ENCODE measurements at places on chromosomes 12 and 14. TPM values are rescaled to one million over a fixed set of nuclear protein-coding genes. Genes with fewer than 3 reads are reported as not detected.

DNA sequence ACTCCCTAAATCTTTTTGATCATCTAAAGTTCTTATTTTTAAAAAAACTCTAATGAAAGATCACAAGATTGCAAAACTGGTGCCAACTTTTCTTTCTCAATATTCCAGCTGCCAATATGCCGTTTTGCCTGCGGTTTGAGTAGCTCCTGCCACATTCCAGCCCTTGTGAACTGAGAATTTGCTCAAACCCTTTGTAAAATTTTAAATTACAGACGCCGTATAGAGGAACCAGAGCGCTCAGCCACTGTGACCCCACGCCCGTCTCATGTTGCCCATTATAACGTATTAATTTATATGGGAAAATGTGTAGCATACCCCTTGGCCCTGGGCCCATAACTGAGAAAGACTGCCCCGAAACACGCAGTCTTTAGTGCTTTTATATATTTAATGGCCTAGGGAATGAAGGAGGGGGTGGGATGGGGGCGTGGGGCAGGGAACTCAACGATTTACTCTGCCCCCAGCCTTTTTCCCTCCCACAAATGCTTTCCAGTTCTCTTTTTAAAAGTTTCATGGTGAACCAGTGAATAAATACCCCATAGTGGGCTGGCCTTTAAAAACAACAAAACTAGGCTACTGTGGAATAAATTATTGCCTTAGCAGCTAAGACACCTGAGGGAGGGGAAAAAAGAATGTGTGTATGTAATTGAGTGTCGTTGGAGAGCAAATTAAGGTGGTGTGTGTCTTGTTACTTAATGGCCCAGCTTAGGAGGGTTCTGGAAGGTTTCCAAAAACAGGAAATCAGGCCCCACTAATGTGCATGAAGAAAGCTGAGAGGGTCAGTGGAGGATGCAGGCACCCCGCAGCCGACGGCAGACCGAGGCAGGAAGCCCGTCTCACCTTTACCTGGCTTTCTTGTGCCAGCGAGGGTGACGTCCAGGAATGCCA, 45.7 kb upstream of the RFLNA start:
- no peaks in the 10 kb centered on the region for H3K27me3 ChIP-seq
- no peak overlapping the region for H3K4me3 ChIP-seq
- H3K27ac ChIP-seq: no peak overlapping the region
- DNase-seq: no peak

- no peak overlapping the region for H3K4me3 ChIP-seq
- H3K36me3 ChIP-seq: no peaks in the 10 kb centered on the region
- DNase-seq: no peak
- no peaks in the 10 kb centered on the region for H3K27me3 ChIP-seq
- no peak overlapping the region for H3K27ac ChIP-seq
Observed at GRCh38 chr12:87254381-87255030, 774.7 kb downstream of the C12orf50 start.

GRCh38 chr12:62123721-62124203, 136.4 kb upstream of the USP15 start:
- no peak overlapping the region for H3K27ac ChIP-seq
- peak; percentile 3 for DNase-seq
- H3K4me1 ChIP-seq: no peaks in the 10 kb centered on the region
- no peaks in the 10 kb centered on the region for H3K36me3 ChIP-seq
- H3K4me3 ChIP-seq: no peak overlapping the region
- H3K27me3 ChIP-seq: no peaks in the 10 kb centered on the region

DNA sequence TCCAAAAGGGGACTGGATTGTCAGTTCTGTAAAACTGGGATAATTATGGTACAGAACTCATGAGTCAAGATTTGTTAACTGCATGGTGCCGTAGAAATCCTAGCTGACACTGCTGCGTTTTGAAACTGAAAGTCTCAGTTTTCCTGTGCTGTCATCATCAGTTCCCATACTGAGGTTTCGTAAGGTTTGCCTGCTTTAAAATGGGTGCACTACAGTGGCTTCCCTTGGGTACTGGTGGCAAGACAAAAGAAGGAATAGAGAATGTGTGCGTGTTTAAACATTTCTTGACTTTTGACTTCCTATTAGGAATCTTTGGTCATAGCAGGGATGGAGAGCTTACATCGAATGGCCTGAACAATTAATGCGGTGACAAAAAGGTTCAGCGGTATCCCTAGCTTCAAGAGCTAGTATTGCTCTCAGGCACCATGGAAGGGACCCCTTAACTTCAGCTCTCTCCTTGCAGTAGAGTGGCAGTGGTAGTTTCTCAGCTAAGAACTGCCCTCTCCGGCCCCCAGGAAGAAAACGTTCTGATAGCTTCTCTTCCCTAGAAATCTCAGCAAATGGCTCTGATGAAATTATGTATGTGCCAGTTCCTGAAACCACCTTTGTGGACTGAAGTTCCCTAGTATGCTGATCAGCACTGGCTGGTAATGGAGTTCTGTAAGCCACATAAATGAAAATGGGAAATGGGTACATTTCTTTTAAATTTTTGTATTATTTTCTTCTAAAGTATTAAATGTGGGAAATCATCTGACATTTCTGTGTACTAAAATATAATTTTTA, 28.9 kb downstream of the ANO6 start:
- H3K27ac ChIP-seq: no peak overlapping the region
- H3K4me1 ChIP-seq: no peaks in the 10 kb centered on the region
- DNase-seq: no peak
- H3K27me3 ChIP-seq: no peaks in the 10 kb centered on the region

- no peak overlapping the region for H3K27ac ChIP-seq
- H3K27me3 ChIP-seq: peaks cover 4% of the 10 kb centered on the region
- H3K4me3 ChIP-seq: no peak overlapping the region
- H3K36me3 ChIP-seq: no peaks in the 10 kb centered on the region
Observed at GRCh38 chr12:125856896-125857295, 791.7 kb downstream of the AACS start.

GOLGA5 gene
- total RNA-seq: 22.1 TPM

TBX5 gene
- total RNA-seq: not detected

- H3K36me3 ChIP-seq: no peaks in the 10 kb centered on the region
- no peak overlapping the region for H3K4me3 ChIP-seq
- no peaks in the 10 kb centered on the region for H3K27me3 ChIP-seq
- H3K27ac ChIP-seq: no peak overlapping the region
- H3K4me1 ChIP-seq: no peaks in the 10 kb centered on the region
Observed at GRCh38 chr12:11238275-11238674, 31.2 kb downstream of the PRB3 start.

ACSS3 gene
- 0.41 TPM for total RNA-seq

GRCh38 chr12:42448841-42449240, 122.9 kb downstream of the PPHLN1 start:
- no peaks in the 10 kb centered on the region for H3K36me3 ChIP-seq
- H3K4me3 ChIP-seq: no peak overlapping the region
- H3K27me3 ChIP-seq: no peaks in the 10 kb centered on the region
- DNase-seq: no peak

MEG3 gene
- 2.4 TPM for total RNA-seq

DNA sequence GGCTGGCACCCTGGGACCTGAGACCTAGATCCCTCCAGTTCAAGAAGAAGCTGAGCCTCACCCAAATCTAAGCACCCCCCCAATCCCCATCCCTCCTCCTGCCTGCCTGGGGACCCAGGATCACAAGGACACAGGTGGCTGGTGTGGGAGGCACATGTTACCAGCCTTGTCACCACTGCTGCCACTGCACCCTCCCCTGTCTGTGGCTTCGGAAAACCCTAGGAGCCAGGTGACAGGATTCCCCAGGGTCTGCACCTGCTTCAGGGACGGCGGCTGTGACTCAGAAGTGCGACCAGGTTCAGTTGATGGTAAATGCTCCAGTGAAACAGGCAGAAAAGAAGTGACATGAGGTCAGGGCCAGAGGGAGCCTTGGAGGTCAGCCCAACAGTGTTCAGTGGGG, 62.8 kb upstream of the FAM222A start:
- no peak overlapping the region for H3K4me3 ChIP-seq
- peaks cover 49% of the 10 kb centered on the region for H3K27me3 ChIP-seq
- no peak for DNase-seq
- H3K27ac ChIP-seq: no peak overlapping the region
- no peaks in the 10 kb centered on the region for H3K4me1 ChIP-seq
- no peaks in the 10 kb centered on the region for H3K36me3 ChIP-seq

GRCh38 chr12:93387780-93388179, 10.1 kb downstream of the NUDT4 start:
- no peaks in the 10 kb centered on the region for H3K27me3 ChIP-seq
- H3K4me1 ChIP-seq: peaks cover 12% of the 10 kb centered on the region
- H3K36me3 ChIP-seq: no peaks in the 10 kb centered on the region
- no peak overlapping the region for H3K27ac ChIP-seq
- no peak for DNase-seq
- no peak overlapping the region for H3K4me3 ChIP-seq

SMIM41 gene
- total RNA-seq: not detected

VPS29 gene
- 95.4 TPM for total RNA-seq

BIN2 gene
- 202 TPM for total RNA-seq

Data from T-cell (primary cell).